Progenitor cell of endocrine pancreas (in vitro differentiated cells): ENCODE measurements at places on chromosomes 6 and 20.

GRCh38 chr20:46708172-46708860, 1.1 kb upstream of the SLC2A10 start:
- H3K4me3 ChIP-seq: peak overlapping the region; percentile 80
- H3K27me3 ChIP-seq: no peaks in the 10 kb centered on the region
- H3K4me1 ChIP-seq: peaks cover 22% of the 10 kb centered on the region
- H3K27ac ChIP-seq: peak overlapping the region; percentile 97
- H3K36me3 ChIP-seq: no peaks in the 10 kb centered on the region

- H3K4me3 ChIP-seq: no peak overlapping the region
- DNase-seq: no peak
- no peaks in the 10 kb centered on the region for H3K36me3 ChIP-seq
- no peak overlapping the region for H3K27ac ChIP-seq
- H3K27me3 ChIP-seq: no peaks in the 10 kb centered on the region
Measured at GRCh38 chr6:5192135-5192794, 68.5 kb downstream of the LYRM4 start.

- H3K27me3 ChIP-seq: no peaks in the 10 kb centered on the region
- peaks cover 32% of the 10 kb centered on the region for H3K4me1 ChIP-seq
- peak overlapping the region; percentile 98 for H3K27ac ChIP-seq
- no peak for DNase-seq
Measured at GRCh38 chr6:35919085-35919826, 1.6 kb downstream of the SRPK1 start.

DNA sequence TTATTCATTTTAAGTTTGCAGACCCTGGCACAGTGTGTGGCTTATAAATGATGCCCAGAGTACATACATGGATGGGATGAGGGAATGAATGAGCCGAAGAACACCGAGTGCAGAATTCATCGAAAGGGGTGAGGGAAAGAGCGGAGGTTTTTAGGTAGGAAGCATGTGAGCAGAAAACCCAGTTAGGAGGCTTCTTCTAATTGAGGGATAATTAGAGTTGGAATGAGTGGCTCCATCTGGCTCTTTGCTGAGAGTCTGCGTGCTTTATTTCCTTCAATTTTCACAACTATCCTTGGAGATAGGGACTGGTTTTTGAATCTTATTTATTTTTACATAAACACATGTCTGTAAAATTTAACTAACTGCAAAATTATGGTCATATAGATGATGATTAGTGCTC, 150.7 kb downstream of the DOK5 start:
- no peak for DNase-seq
- H3K4me3 ChIP-seq: no peak overlapping the region
- H3K27ac ChIP-seq: no peak overlapping the region
- H3K27me3 ChIP-seq: peaks cover 3% of the 10 kb centered on the region
- peaks cover 7% of the 10 kb centered on the region for H3K4me1 ChIP-seq

GRCh38 chr20:24622856-24623255, 153.4 kb downstream of the SYNDIG1 start:
- DNase-seq: no peak
- no peak overlapping the region for H3K27ac ChIP-seq
- no peaks in the 10 kb centered on the region for H3K4me1 ChIP-seq
- peaks cover 13% of the 10 kb centered on the region for H3K27me3 ChIP-seq

DNA sequence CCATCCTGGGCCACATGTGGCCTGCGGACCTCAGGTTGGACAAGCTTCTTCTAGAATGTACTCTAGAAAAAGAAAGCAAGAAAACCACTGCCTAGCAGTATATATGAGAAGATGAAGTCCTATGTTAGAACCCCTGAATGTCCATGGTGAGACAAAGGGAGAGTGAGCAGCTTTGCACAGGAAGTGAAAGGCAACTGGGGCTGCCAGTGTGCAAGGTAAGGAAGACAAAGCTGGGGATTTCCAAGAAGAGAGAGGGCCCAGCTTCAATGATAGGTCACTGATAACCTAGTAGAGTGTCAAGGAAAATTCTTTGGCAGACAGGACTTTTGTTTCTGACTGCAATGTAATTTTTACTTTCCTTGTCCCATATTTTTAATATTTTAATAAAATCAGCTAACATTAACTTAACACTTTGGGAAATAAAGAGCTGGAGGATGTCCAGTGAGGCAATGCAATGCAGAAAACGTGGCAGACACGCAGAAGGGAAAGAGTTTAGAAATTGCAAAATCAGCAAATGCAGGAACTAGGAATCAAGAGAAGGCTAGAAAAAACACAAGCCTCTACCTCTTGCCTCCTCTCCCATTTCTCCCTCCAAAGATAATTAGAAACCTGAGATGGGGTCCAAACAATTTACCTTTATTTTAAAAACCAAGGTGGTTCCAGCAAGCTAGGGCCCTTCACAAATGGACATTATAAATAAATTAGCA, 47.4 kb downstream of the CYP39A1 start:
- no peaks in the 10 kb centered on the region for H3K4me1 ChIP-seq
- no peaks in the 10 kb centered on the region for H3K27me3 ChIP-seq
- H3K4me3 ChIP-seq: no peak overlapping the region
- no peaks in the 10 kb centered on the region for H3K36me3 ChIP-seq
- no peak overlapping the region for H3K27ac ChIP-seq

DNA sequence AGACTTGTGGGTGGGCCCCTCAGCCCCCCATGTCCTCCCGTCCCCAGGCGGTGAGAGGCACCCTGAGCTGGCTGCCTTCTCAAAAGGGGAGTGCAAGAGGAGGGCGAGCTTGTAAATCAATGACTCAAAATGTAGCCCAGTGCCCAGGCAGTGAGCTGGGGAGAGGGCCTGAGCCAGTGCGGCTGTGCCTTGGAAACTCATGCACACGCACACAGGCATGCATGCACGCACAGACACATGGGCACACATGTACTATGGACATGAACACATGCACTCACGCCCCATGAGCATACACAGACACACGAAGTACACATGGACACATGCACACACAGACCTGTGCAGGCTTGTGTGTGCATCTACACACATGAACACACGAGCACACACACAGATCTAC, 133.5 kb downstream of the TAF4 start:
- peaks cover 4% of the 10 kb centered on the region for H3K27me3 ChIP-seq
- no peak overlapping the region for H3K4me3 ChIP-seq
- DNase-seq: no peak
- H3K36me3 ChIP-seq: no peaks in the 10 kb centered on the region
- H3K4me1 ChIP-seq: no peaks in the 10 kb centered on the region

GRCh38 chr6:144320741-144321140, 35.6 kb downstream of the UTRN start:
- peak overlapping the region; percentile 26 for H3K4me3 ChIP-seq
- H3K27ac ChIP-seq: peak overlapping the region; percentile 86
- H3K36me3 ChIP-seq: peaks cover 17% of the 10 kb centered on the region
- peaks cover 43% of the 10 kb centered on the region for H3K4me1 ChIP-seq
- no peak for DNase-seq

GRCh38 chr6:474453-475185, 83.1 kb downstream of the IRF4 start:
- no peak for DNase-seq
- peaks cover 2% of the 10 kb centered on the region for H3K4me1 ChIP-seq
- H3K4me3 ChIP-seq: no peak overlapping the region
- H3K27ac ChIP-seq: no peak overlapping the region
- peaks cover 18% of the 10 kb centered on the region for H3K27me3 ChIP-seq

- peaks cover 30% of the 10 kb centered on the region for H3K4me1 ChIP-seq
- H3K36me3 ChIP-seq: peaks cover 2% of the 10 kb centered on the region
- H3K27ac ChIP-seq: no peak overlapping the region
Measured at GRCh38 chr6:7445885-7446461, 56.4 kb downstream of the RIOK1 start.
